ENCODE measurements at places on chromosomes 2 and 18.

- DNase-seq = no peak
Observed at GRCh38 chr2:147558620-147559019, 286.2 kb upstream of the ACVR2A start.

DNA sequence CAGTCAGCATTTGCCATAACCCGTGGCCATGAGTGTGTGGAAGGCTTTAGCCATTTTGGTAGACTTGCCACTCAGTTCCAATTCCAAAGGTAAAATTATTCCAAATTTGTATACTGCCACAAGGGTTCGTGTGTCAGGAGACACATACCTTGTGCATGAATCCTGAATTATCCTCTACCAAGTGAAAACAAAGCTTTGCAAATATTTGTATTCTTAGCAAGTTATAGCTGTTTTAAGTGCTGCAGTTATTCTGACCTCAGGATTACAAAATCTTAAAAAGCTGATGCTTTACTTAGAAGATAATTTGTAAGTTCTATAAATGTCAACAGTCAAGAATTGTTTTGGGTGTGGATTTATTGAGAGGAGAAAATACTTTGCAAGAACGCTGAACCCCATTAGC lies 100.6 kb downstream of the ANTXR1 start:
- DNase-seq = no peak

DNA sequence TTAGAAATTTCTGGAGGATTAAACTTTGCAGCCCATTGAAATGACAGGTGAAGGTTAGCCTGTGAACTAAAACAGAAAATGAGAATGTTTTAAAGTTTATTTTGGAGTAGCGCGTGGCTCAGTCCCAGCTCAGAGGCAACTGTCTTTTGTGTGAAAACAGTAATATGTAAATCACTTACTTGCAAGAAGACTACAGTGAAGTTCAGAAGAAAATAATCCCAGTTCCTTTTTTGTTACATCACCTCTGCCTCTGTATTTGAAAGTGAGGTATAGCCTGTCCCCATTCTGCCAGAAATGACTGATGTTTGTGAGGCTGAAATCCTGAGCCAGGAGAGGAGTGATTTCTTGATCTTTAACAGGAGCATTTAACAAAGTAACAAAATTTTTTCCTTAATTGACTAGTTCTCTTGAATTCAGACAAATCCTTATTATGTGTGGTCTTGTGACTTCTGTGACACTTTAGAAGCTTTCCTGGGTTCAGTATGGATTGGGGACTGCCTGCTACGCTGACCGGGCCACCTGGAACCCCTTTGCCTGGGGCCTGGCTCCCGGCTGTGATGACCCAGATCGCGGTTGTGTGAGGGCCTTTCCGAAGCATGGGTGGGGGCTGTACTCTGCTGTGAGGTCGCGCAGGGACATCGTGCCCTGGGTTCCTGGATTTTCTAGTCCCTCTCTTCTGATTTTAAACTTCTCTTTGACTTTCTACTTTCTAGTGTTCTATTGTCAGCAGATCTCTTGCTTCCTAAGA lies 24.3 kb downstream of the TRAPPC12 start:
- no peak for DNase-seq

DNA sequence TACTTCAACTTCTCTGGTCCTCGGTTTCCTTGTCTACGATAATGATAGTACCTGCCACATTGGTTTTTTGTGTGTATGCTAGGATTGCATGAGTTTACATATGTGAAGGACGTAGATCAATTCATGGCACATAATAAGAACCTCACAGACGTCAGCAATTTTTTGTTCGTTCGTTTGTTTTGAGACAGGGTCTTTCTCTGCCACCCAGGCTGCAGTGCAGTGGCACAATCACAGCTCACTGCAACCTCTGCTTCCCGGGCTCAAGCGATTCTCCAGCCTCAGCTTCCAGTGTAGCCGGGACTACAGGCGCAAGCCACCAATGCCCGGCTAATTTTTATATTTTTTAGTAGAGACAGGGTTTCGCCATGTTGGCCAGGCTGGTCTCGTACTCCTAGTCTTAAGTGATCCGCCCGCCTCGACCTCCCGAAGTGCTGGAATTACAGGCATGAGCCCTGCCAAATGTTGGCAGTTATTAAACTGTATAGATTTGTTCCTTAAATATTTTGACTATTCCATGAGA lies 756 bp upstream of the SLC35F5 start:
- DNase-seq = no peak

DNA sequence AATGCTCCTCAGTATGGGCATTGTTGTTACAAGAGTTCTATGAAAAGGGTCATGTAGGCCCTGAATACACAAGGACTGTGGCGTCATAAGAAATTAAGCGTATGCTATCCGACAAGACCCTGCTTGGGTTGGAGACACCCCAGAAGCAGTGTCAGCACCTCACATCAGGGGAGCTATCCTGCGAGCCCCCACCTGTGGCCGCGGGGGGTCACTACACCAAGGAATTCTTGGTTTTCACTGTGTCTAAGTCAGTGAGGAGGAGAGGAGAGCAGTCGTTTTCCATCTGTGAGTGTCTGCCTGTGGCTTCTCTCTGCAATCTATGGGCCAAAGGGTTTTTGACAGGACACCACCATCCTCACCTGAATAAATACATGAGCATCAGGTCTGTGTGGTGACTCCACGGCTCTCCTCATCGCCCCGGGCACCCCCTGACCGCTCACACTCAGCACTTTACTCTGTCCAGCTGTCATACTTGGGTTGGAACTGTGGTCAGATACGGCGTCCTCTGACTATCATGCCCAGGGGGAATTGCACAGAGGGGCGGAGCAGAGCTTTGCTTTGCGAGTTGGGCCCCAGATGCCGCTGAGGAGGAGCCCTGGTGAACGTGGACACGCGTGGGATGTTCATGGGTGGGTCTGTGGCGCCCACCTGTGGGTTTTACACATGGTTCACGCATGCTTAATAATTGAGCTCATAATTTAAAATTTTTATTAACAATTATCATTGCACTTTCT lies 235.5 kb downstream of the MYT1L start:
- DNase-seq = no peak

- no peak for DNase-seq
Observed at GRCh38 chr2:27079233-27080139, 1.1 kb downstream of the EMILIN1 start.

DNA sequence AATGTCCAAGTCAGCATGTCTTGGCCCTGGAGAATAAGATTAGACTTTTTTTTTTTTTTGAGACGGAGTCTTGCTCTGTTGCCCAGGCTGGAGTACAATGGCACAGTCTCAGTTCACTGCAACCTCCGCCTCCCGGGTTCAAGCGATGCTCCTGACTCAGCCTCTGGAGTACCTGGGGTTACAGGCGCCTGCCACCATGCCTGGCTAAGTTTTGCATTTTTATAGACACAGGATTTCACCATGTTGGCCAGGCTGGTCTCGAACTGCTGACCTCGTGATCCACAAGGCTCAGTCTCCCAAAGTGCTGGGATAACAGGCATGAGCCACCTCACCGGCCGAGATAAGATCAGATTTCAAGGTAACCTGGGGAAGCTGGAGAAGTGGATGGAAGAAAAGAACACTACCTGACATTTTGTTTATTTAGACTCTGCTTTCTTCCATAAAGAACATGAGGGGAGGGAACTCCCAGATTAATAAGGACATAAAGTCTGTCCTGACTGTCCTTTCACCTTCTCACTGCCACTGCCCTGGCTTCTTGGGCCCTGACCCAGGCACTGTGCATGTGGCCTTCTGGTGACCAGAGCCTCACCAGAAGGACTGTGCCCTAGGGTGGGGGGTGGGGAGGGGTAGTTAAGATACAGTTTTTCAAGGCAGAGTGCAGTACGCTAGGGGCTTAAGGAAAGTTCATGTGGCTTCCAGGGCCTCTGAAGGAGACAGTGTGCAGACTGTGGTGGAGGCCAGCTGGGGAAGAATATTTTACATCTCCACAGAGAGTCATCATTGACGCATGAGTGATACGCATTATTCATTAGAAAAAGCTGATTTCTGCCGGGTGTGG lies 4.8 kb upstream of the IMPA2 start:
- no peak for DNase-seq

- no peak for DNase-seq
Observed at GRCh38 chr2:151789055-151789834, 39.0 kb downstream of the ARL5A start.

DNA sequence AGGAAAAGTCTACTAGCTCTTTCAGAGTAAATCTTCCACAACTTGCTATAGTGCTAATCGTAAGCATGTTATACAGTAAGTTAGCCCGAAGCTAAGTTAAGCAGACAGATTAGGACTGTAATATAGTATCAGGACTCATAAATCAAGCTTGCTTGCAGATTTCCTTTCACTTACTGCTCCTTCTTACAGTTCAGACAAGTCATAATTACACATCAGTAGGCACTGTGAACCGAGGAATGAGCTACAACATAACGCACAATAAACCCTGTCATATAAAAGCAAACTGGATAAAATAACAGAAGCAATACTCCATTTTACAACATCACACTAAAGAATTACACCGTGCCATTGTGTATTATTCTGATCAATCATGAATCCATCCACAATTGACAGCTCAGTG lies 832.6 kb upstream of the ZEB2 start:
- no peak for DNase-seq

- no peak for DNase-seq
Observed at GRCh38 chr2:170098626-170099312, 79.2 kb upstream of the MYO3B start.

GRCh38 chr2:172693529-172694455 lies 41.9 kb upstream of the RAPGEF4 start:
- no peak for DNase-seq

- DNase-seq = no peak
Observed at GRCh38 chr2:26279886-26280285, 35.1 kb downstream of the HADHB start.

Measured in cortex of kidney (tissue), 1 donor.